ENCODE measurements at places on chromosomes 7 and 10.

- DNase-seq, result no peak
These were observed 585.9 kb upstream of the GHITM start for GRCh38 chr10:83553366-83553765.

- peak; percentile 91 for DNase-seq
These were observed at the start of gene FRAT2 for GRCh38 chr10:97334370-97335175. Gene FRAT2 (minus strand): TSS chr10:97334729. CDS start chr10:97334572, 157 bp downstream.

GRCh38 chr10:132974249-132974796 is 32.0 kb upstream of the CFAP46 start:
- DNase-seq, result no peak

GRCh38 chr10:83012866-83013265 is 1126.4 kb upstream of the GHITM start:
- no peak for DNase-seq

GRCh38 chr10:29730969-29731368 is 96.2 kb upstream of the SVIL start:
- no peak for DNase-seq

DNA sequence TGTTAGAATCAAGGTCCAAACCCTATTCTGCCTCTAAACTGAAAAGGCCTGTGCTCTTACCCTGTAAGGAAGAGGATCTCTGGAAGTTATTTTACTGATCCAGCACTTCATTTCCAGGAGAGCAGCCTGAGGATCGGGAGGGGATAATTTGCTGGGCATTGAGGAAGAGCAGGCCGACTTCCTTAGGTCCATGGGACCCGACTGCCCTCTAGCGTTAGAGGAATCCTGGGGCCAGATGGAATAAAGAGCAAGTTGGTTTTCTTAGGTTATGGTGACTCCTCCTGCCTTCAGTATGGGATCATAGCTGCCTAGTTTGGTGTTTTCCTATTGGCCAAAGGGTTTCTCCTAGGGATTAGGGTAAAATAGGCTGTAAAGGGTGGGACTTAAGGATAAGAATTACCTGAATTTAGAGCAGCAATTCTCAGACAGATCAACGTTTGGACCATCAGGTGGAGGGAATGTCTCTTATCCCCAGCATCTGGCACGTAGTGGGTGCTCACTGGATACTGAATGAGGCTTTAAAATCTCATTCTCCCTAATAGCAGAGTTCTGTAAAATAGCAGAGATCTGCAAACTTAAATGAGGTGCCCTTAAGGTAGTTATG is 40.0 kb upstream of the SORBS1 start:
- DNase-seq, result peak; percentile 9

DNA sequence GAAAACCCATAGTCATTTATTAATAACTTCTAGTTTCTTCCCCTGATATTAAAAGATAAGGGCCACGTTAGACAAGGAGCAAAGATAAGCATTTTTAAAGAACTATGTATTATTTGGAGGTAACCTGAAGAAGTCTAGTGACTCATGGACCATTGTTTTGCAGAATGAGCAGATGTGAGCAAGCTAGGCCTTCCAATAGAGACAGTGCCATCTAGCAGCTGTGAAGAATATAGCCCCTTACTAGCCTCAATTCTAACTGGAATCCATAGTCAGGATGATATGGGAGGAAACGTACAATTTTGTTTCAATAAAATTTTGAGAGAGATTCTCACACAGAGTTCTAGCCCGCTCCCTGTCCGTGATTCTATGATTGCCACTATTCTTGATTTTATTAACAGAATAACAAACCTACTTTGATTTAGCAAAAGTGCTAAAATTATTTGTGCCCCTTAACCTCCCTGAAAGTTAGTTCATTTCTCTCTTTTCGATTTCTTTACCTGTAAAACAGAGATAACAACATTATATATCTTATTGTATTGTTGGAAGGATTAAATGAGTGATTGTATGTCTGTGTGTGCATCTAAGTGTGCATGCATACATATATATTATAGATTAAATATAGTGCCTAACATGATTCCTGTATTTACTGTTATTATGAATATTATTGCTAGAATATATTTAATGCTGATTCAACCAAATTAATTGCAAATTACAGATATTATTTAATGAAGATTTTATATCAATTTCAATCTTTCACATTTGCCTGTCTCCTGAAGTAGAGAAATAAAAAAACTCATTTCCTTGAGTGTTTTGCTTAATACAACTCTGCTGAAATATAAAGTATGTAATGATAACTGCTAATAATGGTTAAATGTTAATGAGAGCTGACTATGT is 22.7 kb downstream of the FAM237B start:
- no peak for DNase-seq

- no peak for DNase-seq
These were observed 459.0 kb upstream of the STEAP1 start for GRCh38 chr7:89695241-89695640.

GRCh38 chr10:69895759-69896158 is 94.1 kb downstream of the COL13A1 start:
- no peak for DNase-seq

GRCh38 chr7:125504848-125505247 is 575.2 kb upstream of the POT1 start:
- no peak for DNase-seq

- peak; percentile 75 for DNase-seq
These were observed 26.4 kb downstream of the MYL10 start for GRCh38 chr7:101602484-101603241.

- no peak for DNase-seq
These were observed 181.6 kb downstream of the MLLT10 start for GRCh38 chr10:21715531-21716195.

DNA sequence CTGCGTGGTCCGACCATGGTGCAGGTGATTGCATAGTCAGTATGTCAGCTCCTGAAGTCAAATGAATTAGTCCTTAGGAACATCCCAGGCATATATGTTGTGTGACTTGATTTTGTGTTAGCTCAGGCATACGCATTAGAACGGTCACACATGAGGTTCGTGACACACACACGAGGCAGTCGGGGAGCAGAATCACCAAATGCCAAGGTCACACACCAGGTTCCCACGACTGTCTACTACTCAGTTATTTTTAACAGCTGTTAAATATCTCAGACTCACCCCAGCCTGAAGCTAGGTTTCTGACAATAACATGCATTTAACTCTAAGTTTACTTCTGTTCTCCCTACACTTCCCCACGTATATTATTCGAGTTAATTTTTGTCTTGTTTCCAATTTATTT is 54.8 kb downstream of the DYNC2I1 start:
- no peak for DNase-seq

- no peak for DNase-seq
These were observed 260.9 kb downstream of the SDK1 start for GRCh38 chr7:3561932-3562331.

DNA sequence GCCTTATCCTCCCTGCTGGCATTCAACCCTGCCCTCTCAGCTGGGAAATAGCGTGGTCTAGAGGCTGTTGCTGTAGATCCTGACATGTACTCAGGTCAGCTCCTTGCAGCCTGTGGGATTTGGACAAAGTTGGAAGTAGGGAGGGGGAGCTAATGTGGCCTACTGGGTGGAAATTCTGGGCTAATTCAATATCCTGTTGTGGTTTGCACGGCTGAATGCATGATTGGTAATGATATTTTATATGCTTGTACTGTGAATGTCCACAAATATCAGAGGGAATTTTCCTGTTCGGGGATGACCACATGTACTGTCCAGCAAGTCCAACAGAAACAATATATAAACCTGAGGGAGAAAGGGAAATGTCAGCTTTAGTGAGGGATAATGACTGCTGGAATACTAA is 22.1 kb upstream of the NPVF start:
- DNase-seq, result no peak

- DNase-seq, result no peak
These were observed 44.0 kb upstream of the VDAC2 start for GRCh38 chr10:75166623-75166972.

DNA sequence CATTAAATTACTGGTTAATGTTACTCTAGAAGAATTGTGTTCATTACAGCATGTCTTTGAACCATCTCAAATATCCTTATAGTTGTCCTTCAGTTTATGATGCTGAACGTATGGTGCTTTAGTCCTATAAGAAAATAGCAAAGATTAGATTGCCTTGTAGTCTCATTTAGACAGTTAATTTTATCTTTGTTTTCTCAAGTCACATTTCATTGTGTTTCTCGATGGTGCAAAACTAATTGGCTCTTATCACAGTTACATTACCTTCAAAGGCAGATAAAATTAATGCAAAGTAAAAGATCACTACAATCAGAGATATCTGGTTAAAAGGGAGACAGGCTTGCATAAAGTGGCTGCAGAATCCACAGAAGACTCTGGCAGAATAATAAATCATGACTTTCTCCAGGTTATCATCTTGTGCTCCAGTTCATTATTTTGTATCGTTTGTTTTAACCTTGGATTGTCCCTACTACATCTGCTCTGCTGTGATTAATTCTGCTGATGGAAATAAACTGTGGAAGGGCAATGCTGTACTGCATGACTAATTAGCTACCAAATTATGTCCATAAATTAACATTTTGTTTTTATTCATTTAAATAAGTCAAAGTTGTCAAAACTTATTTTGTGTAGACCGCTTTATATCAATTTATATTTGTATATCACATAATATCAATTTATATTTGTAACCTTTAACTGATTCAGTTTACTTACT is 24.2 kb downstream of the PRPS1L1 start:
- DNase-seq, result no peak

DNA sequence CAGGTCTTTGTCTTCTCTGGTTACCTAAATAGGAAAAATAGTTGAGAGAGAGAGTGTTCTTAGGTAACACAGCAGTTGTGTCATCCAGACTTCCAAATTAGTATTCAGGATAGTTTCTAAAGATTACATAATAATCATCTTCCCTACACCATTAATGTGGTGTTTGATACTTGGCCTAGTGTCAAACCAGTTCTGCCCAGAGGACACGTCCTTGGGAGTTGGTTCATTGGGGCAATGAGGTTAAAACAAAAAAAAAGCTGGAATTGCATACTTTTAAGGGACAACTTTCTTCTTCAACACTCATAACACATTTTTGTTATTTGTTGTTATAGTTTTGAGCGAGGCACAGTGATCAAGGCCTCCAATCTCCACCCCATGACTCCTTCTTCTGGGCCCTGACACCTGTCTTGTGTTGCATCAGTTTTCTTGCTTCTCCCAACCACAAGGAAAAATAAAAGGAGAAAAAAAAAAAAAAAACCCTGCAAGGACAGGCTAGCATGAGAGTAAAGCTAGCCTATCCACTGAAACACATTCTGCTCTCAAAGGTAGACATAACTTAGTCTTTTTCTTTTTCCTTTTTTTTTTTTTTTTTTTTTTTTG is 28.8 kb downstream of the STN1 start:
- DNase-seq, result no peak

GRCh38 chr10:61705022-61705613 is 42.4 kb downstream of the CABCOCO1 start:
- DNase-seq, result no peak
